ENCODE measurements at places on chromosomes 4 and X. TPM values are rescaled to one million over a fixed set of nuclear protein-coding genes. Genes with fewer than 3 reads are reported as not detected.

The PFKFB1 gene
- 0.25 TPM for total RNA-seq

The PCSK1N gene
- total RNA-seq: 6.0 TPM

The EFHC2 gene
- 0.57 TPM for total RNA-seq

The SPON2 gene
- 22.0 TPM for total RNA-seq

The INTU gene
- total RNA-seq: 4.8 TPM

The SHOX gene
- 0.11 TPM for total RNA-seq

The HTR2C gene
- total RNA-seq: not detected

The GAGE12G gene
- 0.99 TPM for total RNA-seq

The AFM gene
- total RNA-seq: 0.27 TPM

The EDNRA gene
- 0.91 TPM for total RNA-seq

The SOWAHD gene
- total RNA-seq: 4.9 TPM

The FUNDC2 gene
- 57.2 TPM for total RNA-seq

The SSX4B gene
- total RNA-seq: not detected

The CLIC2 gene
- total RNA-seq: 3.2 TPM

The NUP62CL gene
- total RNA-seq: 3.7 TPM

All from colonic mucosa (tissue), 4 donors.